ENCODE measurements at places on chromosomes 7 and 10.

DNA sequence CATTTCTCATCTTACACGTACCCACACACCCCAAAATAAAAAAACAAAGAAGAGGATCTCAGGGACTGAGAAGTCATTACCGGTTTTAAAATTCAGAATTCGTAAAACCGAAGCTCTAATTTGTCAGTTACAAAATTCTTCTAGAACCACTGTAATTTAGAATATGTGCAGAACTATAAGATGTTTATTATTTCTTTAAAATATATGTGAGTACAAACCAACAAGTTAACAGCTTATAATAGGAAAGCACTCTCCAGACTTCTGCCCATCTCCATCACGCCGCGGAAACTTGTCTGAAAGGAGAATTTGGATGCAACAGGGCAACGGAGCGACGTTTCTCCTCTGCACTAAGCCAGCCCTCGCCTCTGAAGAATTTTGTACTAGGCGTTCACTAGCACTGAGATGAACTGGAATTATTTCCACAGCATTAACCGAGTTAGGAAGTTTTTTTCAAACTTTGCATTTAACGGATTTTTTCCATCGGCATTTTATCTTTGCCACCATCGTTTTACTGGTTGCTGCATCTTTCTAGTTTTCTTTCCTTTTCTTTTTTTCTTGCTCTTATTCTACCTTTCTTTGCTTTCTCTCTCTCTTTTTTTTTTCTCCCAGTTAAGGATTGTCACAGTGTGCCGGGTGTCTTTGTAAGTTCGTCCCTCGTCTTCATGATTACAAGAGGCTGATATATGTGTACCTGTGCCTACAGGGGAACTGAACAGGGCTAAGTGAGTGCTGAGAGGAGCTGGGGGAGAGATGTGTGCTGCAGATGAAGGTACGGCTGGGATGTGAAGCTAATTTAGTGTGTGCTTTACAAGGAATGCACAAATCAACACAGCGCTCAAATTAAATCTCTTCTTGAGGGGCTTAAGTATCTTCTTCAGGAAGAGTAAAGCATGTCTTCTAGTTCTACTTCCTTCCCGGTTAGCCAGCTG lies 295.9 kb upstream of the NFE2L3 start:
- DNase-seq = no peak

- DNase-seq = no peak
Observed at GRCh38 chr10:119667562-119668328, 16.6 kb downstream of the BAG3 start.

- peak; percentile 69 for DNase-seq
Observed at GRCh38 chr10:79400146-79401004, 45.0 kb downstream of the ZCCHC24 start.

GRCh38 chr10:101121654-101122031 lies 9.5 kb upstream of the TLX1 start:
- DNase-seq = no peak

- DNase-seq = no peak
Observed at GRCh38 chr10:97843281-97843671, 6.4 kb upstream of the GOLGA7B start.

- DNase-seq = no peak
Observed at GRCh38 chr10:21184216-21184615, 287.1 kb upstream of the NEBL start.

- no peak for DNase-seq
Observed at GRCh38 chr7:99111591-99111990, 32.3 kb downstream of the SMURF1 start.

DNA sequence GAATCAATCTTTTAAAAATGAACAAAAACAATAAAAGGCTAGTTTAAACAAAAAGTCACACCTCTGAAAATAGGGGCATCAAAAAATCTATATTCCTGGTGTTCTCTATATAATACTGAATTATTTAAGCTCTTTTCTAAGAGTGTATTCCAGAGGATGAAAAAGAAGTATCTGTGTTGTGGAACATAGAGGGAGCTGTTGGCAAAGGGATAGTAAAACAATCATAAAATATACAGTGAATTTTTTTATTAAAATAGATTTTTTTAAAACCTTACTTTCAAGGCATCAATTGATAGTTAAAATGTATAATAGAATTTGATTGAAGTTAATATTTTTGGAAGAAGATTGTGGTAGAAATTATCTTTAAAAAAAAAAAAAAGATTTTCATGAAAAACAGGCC lies 1409.1 kb upstream of the CELF2 start:
- no peak for DNase-seq

GRCh38 chr7:24981171-24981951 lies 1.4 kb upstream of the OSBPL3 start:
- peak; percentile 25 for DNase-seq

DNA sequence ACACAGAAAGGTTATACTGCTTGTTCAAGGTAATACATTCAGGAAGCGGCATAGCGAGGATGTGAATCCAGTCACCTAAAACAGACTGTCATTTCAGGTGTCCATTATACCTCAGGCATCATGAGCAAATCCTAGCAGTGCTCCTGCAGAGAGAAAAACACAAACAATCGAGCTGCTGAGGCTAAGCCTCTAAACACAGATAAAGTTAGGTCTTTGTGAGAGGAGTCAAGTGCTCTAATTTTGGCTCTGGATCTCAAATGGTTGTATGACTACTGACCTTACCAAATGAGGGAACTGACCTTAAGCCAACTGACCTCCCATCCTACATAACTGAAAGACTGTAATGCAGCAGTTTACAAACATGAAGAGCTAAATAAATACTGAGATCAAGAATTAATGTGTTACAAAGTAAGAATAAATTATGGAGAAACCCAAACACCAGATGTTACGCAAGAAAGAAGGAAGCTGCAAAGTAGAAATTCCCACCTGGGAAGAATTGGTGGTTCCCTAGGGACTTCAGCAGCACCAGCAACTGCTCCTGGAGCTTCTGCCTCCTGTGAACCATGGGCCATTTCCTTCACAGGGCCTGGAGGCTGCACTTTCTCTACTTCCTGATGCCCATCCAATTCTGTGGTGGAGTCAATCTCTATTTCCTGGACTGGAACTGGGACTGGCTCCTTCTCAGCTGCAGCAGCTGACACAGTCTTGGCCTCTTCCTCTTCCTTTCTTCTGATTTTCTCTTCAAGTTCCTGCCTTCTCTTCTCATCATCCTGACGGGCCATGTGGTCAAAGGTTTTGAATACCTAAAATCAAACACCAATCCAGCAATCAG lies 5.8 kb downstream of the NUDCD3 start:
- no peak for DNase-seq

DNA sequence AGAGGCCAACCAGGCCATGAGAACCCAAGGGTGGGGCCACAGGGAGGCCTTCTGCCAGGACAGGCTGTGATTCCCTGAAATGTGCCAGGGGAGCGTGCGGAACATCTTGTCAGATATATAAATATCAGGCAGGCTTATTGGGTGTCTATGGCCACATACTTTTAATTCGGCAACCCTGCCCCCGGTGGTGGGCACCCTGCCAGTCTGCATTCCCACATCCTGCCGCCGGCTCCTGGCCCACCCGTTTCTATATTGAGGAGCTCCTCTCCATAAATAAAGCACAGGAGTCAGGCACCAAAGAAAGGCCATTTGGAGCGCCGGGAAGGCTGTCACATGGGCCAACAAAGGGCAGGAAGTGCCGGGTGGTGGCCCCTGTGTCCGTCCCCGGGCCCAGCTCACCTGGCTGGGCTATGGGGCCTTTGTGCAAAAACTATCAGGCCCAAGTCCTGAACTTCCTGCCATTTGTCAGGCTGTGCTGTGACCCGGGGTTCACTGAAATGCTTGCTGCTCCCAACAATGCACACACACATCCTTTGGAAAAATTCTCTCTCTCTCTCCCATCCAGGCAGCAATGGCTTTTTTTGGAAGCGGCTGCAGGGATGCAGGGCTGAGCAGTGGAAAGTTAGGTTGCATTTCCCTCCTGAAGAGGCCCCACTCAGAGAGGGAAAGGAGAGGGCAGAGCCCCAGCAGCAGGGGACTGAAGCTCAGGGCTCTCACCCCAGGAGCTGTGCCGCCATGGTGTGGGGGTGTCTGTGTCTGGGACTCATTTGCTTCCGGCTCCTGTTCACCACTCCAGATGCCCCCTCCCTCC lies 25.0 kb upstream of the PODXL start:
- no peak for DNase-seq

GRCh38 chr7:41818765-41819398 lies 116.0 kb upstream of the INHBA start:
- DNase-seq = no peak

DNA sequence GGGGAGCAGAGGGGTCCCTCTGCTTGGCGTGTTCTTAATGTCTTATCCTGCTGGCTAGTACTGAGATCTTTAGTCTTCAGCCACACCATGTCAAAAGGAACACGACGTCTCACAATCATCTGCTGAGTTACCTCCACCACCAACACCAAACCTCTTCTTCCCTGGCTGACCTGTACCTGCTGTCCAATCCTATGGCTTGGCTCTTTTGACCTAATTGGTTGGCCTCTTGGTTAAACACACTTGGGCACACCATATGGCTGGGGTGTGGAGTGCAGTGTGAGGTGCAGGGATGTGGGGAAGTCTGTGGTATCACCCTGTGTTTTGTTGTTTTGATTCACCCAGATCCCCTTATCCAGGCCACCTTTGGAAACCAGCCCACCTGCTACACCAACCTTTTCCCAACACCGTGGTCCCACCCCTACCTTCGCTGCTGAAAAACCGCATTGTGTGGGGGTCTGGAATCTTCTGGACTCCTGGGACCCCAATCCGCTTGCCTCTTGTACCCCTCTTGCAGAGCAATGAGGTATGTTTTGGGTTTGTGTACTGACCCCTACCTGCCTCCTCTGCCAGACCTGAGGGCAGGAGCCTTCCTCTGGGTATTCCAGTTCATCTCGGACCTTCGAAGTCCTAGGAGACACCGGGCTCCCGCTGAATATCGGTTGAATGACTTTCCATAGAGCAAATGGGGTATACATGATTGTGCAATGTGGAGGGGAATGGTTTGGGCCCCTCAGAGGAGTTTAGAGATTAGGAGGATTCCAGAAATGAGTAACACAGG lies 2.8 kb upstream of the LBX1 start:
- DNase-seq = no peak

GRCh38 chr10:132787495-132788179 lies 1.7 kb upstream of the NKX6-2 start:
- DNase-seq = no peak

DNA sequence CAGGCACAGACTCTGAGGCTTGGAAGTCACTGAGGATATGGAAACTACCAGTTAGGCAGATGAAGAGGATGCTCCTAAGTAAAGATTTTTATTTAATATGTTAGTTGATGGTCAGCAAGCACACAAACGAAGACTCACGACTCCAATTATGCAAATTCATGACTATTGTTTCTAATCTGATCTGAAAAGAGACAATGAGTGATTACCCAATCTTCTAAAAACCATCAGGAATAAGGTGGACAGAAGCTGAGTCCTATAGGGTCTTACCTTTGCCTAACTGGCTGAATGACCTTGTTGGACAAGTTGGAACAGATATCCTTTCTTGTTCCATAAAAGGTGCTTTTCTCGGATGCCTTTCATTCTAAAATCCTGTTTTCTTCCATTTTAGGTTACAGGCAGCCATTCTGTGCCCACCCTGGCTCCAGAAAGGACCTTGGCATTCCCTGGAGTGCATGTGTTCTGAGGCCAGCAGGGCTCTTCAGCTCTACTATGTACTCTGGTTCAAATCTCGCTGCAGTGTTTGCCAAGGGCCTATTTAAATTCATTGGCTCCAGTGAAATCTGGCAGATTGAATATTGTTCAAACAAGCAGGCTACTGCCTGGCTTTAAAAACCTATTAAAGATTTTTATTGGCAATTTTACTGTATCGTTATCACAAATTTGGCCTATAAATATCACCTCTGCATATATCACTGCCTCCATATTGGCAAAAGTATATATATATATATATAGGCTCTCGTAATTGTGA lies 77.5 kb downstream of the SLC25A13 start:
- DNase-seq = no peak

DNA sequence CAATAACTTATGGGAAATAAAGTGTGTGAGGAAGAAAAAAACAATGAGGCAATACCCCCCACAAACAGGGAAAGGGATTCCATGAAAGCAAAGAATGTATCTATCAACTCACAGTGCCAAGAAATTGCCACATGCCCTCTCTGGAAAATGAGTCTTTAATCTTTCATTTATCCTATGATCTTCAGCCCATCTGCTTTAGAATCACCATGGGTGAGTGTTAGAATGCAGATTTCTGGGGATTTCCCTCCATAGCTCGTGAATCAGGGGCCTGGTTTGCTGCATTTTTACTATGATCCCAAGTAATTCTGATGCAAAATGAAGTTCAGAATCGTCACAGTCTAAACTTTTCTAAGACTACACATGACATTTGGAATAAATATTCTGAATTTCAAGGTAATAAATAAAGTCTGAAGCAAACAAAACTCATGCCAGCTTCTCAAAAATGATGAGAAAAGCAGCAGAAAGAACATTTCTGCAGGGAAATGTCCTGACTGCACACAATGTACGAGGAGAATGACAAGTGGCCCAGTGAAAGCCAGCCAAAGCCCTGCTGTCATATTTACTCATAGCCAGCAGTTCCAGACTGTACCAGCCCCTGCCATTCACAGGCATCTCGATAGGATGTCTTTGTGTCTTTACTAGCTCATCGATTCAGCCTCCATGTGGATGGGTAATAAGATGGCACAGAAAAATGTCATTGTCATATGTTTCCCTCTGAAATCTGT lies 167.1 kb downstream of the ELMO1 start:
- DNase-seq = no peak

GRCh38 chr10:86265895-86266259 lies 100.7 kb downstream of the GRID1 start:
- no peak for DNase-seq

DNA sequence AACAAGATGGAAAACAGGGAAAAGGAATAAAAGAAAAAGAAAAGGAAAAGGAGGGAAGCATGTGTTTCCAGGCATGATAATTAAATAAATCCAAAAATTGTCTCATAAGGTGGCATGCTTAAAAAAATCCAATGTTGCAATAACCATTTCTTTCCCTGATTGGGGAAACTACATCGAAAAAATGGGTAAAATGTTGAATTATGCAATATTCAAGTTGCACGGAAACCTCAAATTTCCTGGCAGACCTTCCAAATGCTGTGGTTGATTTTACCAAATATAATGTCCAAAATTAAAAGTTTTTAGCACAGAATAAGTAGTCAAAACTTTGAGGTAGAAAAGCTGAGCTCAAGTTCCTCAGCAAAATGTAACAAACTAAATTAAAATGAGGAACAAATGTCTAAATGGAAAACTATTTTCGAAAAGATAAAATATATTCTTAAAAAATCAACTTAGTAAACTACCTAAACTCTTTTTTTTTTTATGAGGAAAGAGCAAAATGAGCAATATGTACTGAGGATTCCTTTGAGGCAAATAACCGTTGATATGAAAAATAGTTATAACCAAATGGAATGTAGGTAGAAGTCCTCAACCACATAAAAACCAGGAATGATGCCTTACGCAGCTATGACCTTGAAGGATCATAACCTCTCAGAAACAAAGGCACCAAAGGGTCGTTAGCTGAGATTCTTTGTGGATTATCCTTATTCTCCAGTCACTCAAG lies 52.6 kb downstream of the MACC1 start:
- no peak for DNase-seq

GRCh38 chr10:43077421-43078171 lies 727 bp downstream of the RET start:
- no peak for DNase-seq

GRCh38 chr10:91987397-91988037 lies 63.9 kb downstream of the BTAF1 start:
- DNase-seq = no peak

GRCh38 chr7:158868764-158869410 lies 12.5 kb downstream of the DYNC2I1 start:
- no peak for DNase-seq

Data from germinal center (tissue), 1 donor.